ENCODE measurements at places on chromosomes 1 and 21.
A peak's percentile ranks its signal among the peaks of the same experiment; 100 is the strongest.

GRCh38 chr1:36482724-36483388 is at the start of gene CSF3R:
TSS of gene CSF3R (minus strand) at chr1:36482913. CDS start at chr1:36479496, 3,417 bp downstream.
- no peak for DNase-seq

DNA sequence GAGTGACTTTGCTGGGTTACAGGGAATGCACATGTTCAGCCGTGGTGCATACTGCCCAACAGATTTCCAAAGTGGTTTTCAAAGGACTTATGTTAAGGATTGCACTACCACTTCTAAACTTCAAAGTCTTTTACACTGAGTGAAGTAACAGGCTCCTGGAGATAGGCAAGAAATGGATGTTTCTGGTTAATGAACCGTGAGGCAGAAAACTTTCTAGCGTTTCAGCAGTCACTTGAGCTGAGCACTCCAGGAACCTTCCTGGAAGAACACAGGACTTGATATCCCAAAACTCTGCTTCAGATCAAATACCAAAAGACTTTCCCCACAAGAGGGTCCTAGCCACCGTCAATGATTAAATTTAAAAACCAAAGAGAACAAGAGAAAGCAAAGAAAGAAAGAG is 74.3 kb upstream of the ATP1A1 start:
- DNase-seq = no peak

DNA sequence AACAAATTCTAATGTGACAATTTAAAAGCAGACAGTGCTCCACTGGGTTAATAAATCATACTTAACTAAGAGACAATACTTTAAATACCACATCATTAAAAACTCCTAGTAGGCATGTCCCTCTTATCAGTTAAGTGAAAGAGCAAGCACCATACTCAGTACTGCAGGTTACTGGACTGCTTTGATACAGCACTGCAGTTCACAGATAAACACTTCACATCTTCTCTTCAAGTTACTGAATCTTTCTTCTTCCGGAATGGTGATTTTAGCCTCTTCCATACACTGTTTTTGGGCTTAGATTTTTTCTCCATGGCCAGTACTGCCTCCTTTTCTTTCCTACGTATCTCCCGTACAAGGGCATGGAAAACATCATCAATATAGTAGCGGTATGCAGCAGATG is 11.0 kb downstream of the RIT1 start:
- DNase-seq = no peak

DNA sequence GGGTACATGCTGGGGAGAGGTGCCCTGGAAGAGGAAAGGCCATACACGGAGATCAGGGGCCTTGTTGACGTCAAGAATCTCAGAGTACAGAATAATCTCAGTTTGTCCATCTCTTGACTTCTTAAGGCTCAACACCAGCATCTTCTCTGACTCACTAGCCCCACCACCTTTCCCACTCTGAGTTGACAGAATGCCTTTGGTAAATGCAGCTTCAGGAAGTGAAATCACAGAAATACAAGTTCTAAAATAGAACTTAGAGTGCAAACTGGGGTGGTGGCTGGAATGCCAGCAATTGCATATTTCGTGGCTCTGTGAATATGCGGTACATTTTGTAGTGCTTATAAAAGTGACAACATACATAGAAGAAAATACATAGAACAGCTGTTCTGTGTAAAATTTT is 1.6 kb downstream of the COG2 start:
- DNase-seq = no peak

DNA sequence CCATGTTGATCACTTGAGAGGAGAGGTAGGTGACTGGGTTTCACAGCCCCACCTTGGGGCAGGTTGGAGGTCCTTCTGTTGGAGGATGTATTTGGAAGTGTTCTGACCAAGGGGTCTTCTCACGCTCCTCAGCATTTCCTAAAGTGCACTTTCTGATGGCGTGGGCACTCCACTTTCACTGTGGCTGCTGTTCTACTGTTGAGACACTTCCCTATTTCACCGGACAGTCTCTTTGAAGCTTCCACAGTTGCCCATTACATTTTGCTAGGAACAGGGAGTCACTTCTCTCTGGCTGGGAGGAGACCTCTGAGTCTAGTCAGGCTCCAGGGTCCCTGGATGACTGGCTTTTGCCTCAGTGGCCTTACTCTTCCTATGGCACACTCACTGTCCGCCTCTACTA is 180.0 kb upstream of the LMO4 start:
- no peak for DNase-seq

DNA sequence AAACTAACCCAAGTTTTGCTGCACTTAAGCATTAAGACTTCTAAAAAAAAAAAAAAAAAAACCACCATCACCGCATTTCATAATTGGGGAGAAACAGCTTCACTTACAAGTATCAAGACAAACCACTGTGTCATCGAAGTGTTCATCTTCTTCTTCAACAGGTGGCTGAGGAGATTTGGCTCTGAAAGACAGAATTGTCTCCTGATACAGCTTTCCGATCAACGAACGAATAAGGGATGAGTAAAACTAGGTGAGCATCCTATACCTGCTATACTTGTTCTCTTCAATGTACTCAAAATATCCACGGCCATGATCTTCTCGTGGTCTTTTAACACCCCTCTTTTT is 2.0 kb downstream of the HNRNPU start:
- no peak for DNase-seq

- no peak for DNase-seq
Measured at GRCh38 chr1:156886583-156887281, 6.8 kb upstream of the PEAR1 start.

DNA sequence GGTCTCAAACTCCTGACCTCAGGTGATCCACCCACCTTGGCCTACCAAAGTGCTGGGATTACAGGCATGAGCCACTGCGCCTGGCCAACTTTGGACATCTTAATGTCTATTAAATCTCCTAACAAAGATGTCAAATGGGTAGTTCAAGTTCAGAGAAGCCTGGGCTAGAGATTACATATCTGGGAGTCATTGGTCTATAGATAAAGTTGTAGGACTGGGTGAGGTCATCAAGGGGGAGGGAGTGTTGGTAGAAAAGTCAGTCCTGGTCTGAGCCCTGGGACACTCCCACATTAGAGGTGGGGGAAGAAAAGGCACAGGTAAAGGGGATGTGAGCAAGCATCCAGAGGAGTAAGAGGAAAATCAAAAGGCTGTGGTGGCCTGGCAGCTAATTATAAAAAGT is 6.6 kb downstream of the UBIAD1 start:
- no peak for DNase-seq

DNA sequence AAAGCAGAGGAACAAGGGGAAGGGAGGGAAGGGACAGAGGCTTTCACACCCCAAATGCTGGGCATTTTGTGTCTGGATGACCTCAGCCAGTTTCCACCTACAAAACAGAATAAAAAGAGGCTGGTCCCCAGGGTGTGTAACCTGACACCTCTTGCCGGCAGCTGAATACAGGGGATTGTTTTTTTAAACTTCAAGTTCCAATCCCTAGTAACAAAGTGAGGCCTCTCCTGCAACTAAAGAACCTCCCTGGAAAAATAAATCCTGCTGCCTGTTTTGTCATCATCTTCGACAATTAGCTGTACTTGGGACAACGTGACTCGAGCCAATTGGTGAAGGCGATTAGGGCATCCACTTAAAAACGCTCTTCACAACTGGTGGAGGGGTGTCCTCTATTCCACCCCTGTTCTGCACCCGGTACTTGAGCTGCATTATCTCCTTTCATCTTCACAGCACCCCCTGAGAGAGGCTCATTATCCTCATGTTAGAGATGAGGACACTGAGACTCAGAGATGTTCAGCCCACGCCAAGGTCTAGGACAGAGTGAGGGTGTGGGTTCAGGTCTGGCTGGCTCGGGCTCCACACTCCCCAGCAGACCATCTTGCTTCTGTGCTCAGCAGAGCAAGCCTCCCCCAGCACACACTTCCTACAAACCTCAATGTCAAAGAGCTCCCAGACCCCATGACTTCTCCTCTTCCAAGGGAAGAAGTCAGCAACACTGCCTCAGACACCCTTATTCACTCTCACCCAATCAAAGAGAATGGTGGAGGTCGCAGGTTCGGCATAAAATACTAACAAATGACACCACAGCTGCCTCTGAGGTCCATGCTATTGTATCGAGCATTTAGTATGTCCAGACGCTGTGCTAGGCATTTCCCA is 15.2 kb downstream of the ITPKB start:
- no peak for DNase-seq

GRCh38 chr1:30465096-30465495 is 258.3 kb downstream of the MATN1 start:
- DNase-seq = no peak

DNA sequence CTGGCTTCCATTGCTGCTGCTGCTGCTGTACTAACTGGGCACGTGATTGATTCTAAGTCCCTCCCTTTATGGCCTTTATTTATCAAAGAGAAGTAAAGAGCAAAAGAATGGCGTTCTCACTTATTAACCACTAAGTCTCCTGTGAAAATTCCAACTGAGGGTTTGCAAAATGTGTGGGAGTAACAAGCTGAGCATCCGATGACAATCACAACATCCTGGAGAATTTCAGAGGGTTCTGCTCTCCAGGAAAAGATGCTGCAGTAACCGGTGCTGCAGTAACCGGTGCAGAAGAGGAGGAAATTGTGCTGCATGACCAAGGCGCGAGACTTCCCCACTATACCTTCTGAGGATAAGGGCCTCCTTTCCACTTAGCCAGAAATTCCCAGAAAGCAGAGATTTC is 12.7 kb upstream of the MX2 start:
- no peak for DNase-seq

- DNase-seq = no peak
Measured at GRCh38 chr21:15766952-15767603, 37.3 kb downstream of the USP25 start.

DNA sequence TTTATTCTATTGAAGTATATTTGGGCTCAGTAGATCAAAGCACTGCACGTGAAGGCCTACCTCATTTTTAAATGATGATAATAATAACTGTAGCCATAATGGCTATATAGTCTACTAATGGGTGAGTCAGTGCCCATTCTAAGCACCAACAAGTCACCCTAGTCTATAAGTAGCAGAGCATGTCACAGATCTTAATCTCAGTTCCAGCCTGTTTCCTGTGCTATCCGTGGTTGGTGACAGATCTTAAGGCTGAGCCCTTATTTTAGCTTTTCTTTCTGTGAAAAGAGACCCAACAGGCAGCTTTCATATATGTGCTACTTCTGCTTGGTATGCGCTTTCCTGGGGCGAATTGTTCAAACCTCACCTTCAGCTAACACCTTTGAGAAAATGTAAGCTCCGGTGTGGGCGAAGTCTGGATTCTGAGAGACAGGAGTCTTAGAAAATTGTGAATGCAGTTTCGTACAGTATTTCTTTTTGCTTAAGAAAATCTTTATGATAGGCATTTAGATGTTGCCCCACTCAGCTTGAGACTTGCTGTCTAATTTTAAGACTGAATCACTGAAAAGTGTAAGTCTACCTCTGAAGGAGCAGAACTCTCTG is 59.6 kb downstream of the FMN2 start:
- no peak for DNase-seq

DNA sequence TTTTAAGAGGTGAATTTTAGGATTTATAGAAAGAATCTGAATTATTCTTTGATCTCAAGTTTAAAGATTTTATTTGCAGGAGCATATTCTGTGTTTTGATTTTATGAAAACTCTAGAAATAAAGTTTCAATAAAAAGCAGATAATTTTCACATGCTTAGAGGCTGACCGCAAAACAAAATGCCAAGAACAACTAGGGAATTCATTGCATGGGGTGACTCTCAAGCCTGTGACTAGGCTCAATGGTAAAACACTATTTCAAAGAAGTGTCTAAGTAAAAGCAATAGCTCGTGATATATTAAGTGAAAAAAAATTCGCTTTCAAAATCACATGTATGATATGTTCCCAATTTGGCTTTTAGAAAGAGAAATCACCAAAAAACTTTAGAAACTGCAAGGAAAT is 49.6 kb downstream of the RPL5 start:
- no peak for DNase-seq

DNA sequence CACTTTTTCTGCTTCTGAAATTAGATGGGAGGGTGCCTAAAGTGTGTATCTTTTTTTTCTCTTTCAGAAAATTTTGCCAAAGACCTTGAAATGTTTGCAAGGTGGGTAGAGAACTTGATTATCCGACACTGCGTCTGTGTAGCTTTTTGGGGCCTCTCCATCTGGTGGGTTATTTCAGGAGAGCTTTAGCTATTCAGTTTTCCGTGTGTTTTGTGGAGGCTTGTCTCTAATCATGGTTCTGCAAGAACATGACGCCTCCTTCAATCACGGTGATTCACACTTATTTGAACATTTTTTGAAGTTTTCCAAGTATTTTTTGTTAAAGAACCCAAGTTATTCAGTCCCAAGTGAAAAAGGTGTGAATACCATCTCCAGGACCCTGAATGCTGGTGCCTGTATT is 4.4 kb downstream of the CENPS start:
- no peak for DNase-seq

- no peak for DNase-seq
Measured at GRCh38 chr21:22898051-22898665, 1899.9 kb downstream of the NCAM2 start.

GRCh38 chr1:236489710-236490377 is 33.9 kb upstream of the LGALS8 start:
- no peak for DNase-seq

GRCh38 chr1:228148196-228148861 is 1.4 kb upstream of the GJC2 start:
- no peak for DNase-seq

GRCh38 chr1:24966121-24966723 is 36.1 kb upstream of the RUNX3 start:
- peak; percentile 52 for DNase-seq

GRCh38 chr1:57447551-57447950 is 23.7 kb upstream of the DAB1 start:
- DNase-seq = no peak

DNA sequence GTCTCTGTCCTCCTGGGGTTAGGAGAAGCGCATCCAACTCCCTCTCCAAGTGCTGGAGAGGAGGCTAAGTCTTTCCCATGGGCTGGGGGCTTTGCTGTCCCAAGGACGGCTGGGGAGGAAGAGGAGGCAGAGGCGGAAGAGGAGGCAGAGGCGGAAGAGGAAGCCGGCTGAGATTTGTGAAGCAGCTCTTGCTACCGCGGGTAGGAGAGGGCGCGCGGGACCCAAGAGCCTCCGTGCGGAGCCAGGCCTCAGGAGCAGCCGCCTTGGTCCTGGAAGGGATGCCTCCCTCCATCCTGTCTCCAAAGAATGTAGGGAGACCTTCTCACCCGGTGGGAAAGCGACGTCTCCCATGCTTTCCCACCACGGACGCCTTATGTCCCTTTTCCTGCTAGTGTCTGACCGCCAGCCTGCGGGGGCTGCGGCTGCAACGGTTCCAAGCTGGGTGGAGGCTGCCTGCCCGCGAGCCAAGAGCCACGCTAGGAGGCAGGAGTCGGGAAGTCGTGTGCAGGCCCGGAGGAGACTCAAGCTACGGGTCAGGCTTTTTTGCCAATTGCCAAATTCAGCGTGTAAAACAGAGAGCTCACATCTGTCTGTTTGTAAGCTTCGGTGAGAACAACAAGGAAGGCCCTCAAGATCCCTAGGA is 320.3 kb downstream of the FAM72C start:
- no peak for DNase-seq

- no peak for DNase-seq
Measured at GRCh38 chr1:68308034-68308433, 75.7 kb upstream of the WLS start.

GRCh38 chr1:183223467-183223866 is 37.4 kb downstream of the LAMC2 start:
- DNase-seq = no peak

GRCh38 chr1:80633947-80634706 is 1166.6 kb upstream of the ADGRL2 start:
- DNase-seq = no peak

GRCh38 chr1:89865498-89866382 is 44.9 kb downstream of the LRRC8D start:
- no peak for DNase-seq

GRCh38 chr1:100535264-100535663 is 2.7 kb upstream of the GPR88 start:
- no peak for DNase-seq

Data from stimulated activated CD8-positive, alpha-beta memory T cell treated with anti-CD3 and anti-CD28 coated beads, Interleukin-15, amount 100 ng/mL, for 48 hours (primary cell).